ENCODE measurements at places on chromosomes 12 and 14.

DNA sequence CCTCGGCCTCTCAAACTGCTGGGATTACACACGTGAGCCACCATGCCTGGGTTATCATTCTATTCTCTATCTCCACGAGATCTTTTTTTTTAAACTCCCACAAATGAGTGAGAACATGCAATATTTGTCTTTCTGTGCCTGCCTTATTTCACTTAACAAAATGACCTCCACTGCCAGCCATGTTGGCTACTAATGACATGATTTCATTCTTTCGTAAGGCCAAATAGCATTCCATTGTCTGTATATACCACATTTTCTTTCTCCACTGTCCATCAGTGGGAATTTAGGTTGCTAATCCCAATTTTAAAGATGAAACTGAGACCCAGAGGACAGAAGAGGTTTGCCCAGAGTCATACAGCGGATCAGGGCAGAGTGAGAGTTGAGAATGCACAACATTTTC, 10.9 kb upstream of the TRPV4 start:
- no peak for DNase-seq

GRCh38 chr14:61113561-61114225, 132.6 kb downstream of the SLC38A6 start:
- DNase-seq: no peak

- no peak for DNase-seq
Measured at GRCh38 chr14:58919217-58919616, 269.2 kb upstream of the DAAM1 start.

DNA sequence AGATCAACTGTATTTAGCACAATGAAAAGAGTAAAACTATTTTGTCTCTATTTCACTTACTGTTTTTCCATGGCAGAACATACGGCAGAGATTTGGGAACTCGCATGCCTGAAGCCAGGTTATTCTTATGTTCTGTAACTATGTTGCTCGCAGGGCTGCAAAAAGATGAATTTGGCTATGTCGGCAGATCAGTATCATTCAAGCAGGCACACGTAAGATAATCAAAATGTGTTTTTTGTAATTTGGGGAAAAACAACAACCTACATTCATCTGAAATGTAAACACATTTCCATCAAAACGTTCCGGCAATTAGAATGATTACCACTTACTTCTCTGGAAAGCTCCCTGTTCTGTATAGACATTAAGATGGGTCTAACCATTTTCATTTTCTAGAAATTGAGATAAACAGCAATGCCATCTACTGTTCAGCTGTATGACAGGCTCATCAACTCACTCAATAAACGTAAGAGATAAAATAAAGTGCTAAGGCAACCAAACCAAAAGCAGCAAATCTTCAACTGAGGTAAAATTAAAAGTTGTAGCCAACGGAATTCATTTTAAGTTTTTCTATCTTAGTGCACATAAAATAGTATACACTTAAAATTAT, 13.0 kb downstream of the GTSF1 start:
- no peak for DNase-seq

- DNase-seq: no peak
Measured at GRCh38 chr14:92637228-92637627, 111.2 kb downstream of the LGMN start.

- no peak for DNase-seq
Measured at GRCh38 chr12:58443981-58444371, 476.3 kb downstream of the LRIG3 start.

GRCh38 chr14:79581912-79582576, 629.3 kb downstream of the DIO2 start:
- DNase-seq: no peak

GRCh38 chr12:6322969-6323339, 12.5 kb downstream of the PLEKHG6 start:
- no peak for DNase-seq

- DNase-seq: no peak
Measured at GRCh38 chr14:105147671-105148603, 20.6 kb downstream of the JAG2 start.

GRCh38 chr14:32576977-32577376, 247.9 kb downstream of the AKAP6 start:
- no peak for DNase-seq

DNA sequence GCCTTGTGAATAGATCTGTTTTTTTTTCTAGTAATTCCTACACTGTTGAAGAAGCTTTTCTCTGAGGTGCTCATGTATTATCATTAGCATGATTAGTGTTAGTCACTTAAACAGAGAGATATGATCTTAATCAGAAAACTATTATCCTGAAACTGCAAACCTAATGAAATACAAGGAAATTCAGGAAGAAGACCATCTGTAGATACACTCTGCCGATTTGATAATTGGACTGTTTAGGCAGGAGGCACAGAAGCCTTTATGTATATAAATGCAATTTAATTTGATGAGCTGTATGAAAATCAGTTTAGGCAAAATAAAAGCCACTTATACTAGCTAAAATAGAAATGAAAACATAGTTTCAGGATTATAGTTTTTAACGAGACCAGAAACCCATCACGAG, 23.3 kb downstream of the PDZRN4 start:
- DNase-seq: no peak

DNA sequence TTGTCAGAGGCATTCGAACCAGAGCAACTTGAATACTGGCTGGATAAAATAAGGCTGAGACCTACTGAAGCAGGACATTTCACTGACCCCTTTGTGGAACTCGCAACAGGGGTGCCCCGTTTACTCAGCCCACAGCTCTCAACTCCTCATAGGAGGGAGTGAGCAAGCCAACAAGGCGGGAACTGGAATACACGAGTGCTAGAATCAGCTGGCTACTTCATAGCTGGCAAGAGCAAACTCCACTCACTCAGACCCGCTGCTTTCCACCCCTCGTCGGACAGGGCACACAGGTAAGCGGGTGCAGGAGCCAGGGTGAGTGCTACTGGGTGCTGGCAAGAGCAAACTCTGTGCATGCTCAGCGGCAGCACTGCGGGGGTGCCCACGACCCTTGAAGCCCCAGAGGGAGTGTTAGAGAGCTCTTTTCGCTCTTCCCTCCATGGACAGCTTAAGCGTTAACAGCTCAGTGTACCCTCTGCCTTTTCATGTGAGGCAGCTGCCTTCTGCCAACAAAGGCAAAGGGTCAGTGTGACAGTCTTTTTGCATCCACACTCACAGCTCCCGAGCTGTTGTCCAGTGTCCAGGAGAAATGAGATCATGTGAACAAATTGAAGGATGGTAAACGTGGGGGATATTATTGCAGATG, 15.7 kb downstream of the CAPZA3 start:
- no peak for DNase-seq

DNA sequence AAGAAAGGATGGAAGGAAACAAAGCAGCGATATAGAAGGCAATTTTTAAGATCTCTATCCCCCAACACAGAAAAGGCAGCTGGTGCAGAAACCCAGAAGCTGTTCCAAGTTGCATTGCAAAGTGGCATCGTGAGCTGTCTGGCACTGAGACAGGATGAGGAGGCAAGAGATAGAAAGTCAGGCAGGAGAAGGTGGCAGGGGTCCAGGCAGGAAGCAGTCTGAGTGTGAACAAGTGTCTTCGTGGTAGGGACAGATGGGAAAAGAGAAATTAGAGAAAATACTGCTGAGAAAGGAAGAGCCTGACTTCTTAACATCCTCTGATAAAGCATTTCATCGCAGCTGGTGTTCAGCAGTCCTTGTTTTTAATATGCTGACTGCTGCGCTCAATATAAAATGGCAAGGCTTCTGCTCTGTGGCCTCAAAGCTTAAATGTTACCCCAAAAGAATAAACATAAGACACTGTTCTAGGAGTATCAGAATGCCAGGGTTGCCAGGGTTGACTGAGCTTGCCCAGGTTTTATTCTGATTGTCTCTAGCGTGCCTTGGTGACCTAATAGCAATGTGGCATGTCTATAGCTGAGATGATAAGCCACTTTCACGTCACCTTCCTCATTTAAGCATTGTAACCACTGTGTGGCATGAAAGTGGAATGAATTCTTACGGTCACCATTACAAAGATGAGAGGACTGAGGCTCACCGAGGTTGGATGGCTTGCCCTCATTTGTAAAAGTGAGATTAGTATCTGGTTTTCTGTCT, 397.6 kb downstream of the NUAK1 start:
- no peak for DNase-seq

- DNase-seq: no peak
Measured at GRCh38 chr12:88354691-88355090, 212.6 kb downstream of the TMTC3 start.

GRCh38 chr12:108285016-108285415, 54.1 kb downstream of the CMKLR1 start:
- DNase-seq: no peak

GRCh38 chr12:124833693-124834122, 30.0 kb downstream of the SCARB1 start:
- no peak for DNase-seq

GRCh38 chr14:61471297-61472005, 150.1 kb downstream of the PRKCH start:
- no peak for DNase-seq

GRCh38 chr12:1325666-1326065, 268.7 kb downstream of the FBXL14 start:
- no peak for DNase-seq
